ENCODE measurements at places on chromosomes 12 and 14.
A peak's percentile ranks its signal among the peaks of the same experiment; 100 is the strongest.

- DNase-seq, result no peak
Measured at GRCh38 chr12:127886827-127887226, 380.1 kb upstream of the TMEM132C start.

GRCh38 chr12:97575403-97576193 is 113.0 kb downstream of the RMST start:
- DNase-seq, result no peak

GRCh38 chr14:50381823-50382287 is 14.8 kb downstream of the CDKL1 start:
- DNase-seq, result no peak

DNA sequence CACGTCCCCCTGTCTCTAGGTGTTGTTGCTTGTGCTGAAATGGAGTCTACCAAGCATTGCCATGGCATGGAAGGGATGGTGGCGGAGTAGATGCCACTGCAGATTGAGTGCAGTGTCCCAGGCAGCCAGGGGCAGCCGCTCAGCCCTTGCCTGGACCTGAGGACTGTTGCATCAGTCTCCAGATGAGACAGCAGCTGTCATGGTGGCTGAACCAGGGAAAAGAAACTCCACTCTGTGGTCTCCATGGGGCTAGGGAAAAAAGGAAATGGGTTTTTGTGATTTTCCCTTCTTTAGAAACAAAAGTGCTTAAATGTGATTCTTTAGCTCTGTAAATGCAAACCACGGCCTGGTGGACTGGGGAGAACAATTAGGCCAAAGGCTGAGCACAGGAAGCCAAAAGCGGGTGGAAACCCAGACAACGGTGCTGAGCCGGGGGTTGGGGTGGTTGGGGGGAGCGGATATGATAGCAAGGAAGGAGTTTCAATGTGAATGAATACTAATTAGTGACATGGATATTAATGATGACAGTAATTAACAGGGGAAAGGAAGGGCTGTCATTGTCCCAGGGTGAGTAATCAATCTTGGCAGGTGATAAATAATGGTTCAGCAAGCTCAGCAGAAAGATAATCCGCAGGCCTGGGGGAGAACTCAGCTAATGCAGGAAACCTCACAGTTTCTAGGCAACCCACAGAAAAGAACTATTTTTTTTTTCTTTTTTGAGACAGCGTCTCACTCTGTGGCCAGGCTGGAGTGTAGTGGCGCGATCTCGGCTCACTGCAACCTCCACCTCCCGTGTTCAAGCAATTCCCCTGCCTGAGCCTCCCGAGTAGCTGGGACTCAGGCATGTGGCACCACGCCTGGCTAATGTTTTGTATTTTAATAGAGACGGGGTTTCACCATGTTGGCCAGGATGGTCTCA is 442.6 kb downstream of the DPF3 start:
- peak; percentile 75 for DNase-seq

DNA sequence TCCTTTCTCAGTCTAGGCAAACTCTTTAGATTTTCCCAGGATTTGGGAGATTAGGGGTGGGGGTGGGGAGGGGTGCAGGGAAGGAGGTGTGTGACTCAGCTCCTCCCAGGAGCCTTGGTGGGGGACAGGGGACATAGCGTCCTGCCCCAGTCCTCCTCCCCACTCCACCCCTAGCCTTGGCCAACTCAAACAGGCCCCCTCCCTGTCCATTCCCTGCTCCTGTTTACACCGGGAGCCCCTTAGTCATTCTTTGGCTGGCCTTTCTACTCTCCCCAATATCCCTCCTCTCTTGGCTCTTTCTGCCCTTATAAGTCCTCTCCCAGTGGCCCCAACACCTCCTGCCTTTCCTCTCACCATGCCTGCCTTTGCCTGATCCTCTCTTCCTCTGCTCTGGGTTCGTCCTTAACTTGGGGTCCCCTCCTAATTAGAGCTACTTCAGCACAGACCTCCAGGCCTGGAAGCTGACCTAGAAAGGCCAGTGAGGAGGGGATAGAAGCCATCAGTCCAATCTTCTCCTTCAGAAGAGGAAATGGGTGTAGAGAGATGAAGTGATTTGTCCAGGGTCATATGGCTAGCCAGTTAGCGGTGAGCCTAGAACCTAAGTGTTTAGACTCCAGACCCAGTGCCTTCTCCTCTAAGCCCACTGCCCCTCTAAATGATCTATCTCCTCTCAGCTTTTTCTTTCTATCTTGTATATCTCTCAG is 2.3 kb upstream of the ITGA5 start:
- no peak for DNase-seq

DNA sequence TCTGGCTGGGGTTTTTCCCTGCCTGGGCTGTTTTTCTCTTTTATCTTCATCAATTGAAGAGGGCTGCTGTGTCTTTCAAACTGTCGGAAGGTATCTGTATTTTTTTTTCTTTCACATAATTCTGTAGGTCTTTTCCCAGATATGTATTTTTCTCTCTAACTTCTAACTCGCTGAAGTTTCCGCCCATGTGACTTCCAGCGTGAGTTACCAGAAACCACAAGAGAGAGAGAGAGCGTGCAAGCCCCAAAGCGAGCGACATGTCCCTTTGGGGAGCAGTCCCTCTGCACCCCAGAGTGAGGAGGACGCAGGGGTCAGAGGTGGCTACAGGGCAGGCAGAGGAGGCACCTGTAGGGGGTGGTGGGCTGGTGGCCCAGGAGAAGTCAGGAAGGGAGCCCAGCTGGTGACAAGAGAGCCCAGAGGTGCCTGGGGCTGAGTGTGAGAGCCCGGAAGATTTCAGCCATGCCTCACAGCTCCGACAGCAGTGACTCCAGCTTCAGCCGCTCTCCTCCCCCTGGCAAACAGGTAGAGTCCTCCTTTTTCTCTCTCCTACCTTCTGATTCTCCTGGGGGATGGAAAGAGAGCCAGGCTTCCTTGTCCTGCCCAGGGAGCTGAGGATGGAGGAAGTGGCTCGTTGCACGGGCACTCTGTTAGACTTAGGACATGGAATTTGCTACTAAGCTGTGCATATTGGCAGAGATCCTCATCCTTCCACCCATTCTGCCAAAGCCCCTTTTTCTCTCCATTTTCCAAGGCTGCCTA is at the start of gene BATF:
Gene BATF, plus strand, starts transcription at position 246 of the 759 bp plus-strand sequence. Its CDS starts 214 bp downstream, at position 460.
- peak; percentile 78 for DNase-seq

GRCh38 chr12:101995684-101996083 is 66.1 kb downstream of the WASHC3 start:
- DNase-seq, result no peak

DNA sequence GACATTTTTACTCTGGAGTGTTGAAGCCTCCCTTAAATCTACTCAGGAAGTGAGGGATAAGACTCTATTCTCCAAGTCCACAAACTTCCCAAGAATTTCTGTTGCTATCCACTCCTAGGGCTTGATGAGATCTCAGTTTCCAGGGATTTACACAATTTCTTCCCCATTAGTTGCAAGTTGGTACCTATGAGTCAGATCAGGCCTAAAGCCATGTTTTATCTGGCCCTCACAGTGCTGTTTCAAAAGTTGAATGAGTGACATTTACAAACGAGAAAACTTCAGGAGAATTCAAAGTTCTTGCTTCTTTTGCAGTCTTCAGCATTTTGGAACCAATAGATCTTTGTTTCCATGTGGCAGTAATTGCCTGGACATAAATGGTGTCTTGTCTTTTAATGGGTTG is 156.4 kb upstream of the SYT10 start:
- no peak for DNase-seq

GRCh38 chr14:103207388-103208072 is 84.3 kb downstream of the TNFAIP2 start:
- DNase-seq, result no peak

- no peak for DNase-seq
Measured at GRCh38 chr12:54369597-54370131, 5.4 kb upstream of the GPR84 start.

DNA sequence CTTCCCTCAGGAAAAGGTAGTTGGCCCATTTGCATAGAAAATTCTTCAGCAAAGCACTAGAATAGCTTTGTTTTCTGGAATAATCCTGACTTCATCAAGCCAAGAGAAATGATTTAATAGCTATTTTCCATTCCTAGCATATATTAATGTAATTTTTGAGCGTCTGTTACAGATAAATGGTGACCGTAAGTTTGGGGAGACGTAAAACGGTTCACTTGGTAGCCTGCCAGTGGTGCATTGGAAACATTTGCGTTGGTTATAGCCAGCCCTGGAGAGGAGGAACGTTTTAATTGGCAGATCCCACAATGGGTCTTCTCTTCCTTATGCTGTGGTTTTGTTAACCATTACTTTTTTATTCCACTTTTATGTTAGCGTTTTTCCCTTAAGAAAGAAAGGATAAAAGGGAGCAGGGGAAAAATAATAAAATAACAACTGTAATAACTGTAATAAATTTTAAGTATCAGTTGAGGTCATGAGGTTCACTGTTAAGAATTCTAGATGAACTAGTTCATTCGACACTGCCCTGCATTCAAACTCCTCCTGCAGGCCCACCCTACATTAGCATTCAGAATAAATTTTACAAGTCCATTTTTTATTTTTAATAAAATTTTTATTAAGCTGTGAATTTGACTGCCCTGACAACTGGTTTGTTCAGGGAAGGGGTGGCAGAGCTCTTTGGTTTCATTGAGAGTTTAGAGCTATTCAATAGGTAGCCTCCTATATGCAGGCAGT is 300.7 kb downstream of the ERC1 start:
- DNase-seq, result no peak

- no peak for DNase-seq
Measured at GRCh38 chr14:51419685-51420084, 179.6 kb downstream of the TMX1 start.

- DNase-seq, result no peak
Measured at GRCh38 chr14:30159374-30159773, 231.7 kb upstream of the PRKD1 start.

DNA sequence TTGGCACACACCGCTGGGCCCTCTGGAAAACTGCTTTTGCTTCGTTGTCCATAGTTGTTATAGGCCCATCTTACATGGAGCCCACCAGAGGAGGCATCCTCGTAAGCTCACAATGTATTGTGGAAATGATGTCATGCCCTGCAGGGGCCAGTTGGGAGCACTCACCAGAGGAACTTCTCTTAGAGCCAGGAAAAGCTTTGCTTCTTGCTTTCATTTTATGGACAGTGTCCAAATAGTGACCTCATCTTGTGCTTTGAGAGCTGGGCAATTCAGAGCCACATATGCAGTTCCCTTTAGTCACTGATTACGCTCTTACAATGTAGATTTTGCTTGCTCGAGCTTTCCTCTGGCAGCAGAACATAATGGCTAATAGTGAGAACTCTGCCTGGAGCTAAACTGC is 275.6 kb downstream of the AACS start:
- no peak for DNase-seq

Data from GM06990 (cell line).